ENCODE measurements at places on chromosomes 7 and 10.

DNA sequence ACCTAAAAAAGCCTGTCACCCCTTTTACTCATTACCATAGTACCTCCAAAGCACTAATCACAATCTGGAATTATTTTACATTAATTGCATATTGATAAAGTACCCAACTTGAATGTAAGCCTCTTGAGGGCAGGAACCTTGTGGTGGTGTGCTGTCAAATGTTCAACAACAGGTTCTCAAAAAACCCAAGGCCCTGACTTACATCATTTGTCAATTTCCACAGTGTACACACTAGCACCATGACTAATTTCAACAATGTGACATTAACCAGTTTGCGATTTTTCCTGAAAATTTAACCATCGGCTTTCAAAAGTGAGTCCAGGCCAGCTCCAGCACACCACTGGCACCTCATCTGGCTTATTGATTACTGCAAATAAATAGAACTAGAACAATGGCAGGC lies 87.5 kb downstream of the SVOPL start:
- DNase-seq, result no peak

GRCh38 chr7:12949060-12949931 lies 261.9 kb downstream of the ARL4A start:
- DNase-seq, result no peak

DNA sequence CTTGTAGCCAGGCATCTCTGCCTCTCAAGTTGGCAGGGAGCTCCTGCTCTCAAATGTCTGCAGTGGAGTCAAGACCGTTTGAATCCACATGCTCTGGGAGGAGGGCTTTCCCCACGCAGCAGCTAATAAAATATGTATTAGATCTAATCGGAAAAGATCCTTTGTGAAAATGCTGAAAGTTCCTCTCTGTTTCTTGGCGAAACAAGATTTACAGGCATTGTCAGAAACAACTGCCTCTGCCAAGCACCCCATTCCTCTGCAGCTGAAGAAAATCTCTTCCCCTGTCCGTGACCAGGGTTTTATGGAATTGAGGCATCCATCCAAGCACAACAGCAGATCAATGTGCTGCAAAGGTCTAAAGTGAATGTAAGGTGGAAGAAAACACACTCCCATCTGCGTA lies 165.8 kb downstream of the TCERG1L start:
- DNase-seq, result no peak

DNA sequence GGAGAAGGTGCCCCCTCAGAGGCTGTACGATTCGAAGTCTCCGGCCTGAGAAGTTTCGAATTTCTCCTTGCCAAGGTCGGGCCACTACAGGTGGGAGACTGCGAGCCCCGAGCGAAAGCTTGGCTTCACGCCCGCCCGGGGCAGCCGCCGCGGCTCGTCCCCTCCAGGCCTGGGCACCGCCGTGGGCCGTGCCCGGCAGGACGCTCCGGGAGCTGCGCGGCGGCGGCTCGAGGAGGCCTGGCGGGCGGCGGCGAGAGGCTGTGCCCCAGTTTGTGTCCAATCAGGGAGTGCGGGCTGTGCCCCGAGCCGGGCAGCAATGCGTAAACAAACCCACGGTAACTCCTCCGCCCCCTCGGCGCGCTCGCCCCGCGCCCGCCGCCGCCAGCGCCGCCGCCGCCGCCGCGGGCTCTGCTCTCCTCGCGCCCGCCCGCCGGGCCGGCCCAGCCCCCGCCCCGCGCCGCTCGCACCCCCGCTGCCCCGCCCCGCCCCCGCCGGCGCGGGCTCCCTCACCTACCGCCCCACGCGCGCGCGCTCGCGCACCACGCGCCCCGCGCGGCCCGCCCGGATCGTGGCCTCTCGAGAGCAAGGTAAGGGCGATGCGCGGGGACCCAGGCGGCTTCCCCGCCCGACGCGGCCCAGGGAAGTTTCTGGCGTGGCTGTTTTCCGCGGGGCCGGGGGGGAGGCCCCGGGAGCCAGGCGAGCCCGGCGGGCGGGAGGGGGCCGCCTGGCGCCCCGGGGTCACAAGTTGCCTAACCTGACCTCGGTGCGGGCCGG lies 57.8 kb upstream of the PCGF5 start:
- peak; percentile 17 for DNase-seq

DNA sequence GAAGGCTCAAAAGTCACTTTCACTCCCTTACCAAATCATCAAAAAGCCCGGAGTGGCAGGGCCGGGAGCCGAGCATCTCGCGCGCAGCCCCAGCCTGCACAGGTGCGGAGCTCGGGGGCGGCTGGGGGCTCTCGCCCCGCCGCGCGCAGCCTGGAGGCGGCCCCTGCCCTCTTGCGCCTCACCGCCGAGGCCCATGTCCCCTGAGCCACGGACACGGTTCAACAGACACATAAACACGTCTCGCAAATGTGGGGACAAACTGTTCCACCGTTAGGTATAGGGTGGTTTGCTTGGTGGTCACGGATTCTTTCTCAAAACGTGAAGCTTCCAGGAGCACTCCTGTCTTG lies 700 bp downstream of the GSAP start:
- no peak for DNase-seq

- DNase-seq, result no peak
Observed at GRCh38 chr10:14240253-14241189, 90.2 kb downstream of the FRMD4A start.

- DNase-seq, result no peak
Observed at GRCh38 chr10:50299948-50300669, 48.8 kb upstream of the ASAH2 start.

DNA sequence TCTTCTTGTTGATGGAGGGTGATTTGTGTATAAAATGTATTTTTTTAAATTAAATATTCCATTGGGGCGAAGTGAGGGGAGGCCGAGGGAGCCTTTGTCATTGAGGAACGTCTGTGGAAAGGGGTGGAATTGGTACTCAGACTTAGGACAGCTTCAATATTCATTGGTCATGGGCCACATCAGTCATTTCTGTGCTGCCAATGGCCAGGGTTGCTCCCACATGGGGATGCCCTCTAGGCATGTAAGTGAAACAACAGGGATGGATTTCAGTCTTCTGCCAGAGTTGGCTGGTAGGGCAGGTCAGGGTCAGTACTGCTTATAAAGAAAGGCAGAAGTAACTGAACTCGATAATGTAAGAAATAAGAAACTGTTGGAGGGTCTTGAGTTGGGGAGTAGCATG lies 47.2 kb downstream of the NEURL1 start:
- DNase-seq, result no peak

GRCh38 chr7:102080434-102081243 lies 206.0 kb upstream of the SH2B2 start:
- no peak for DNase-seq

DNA sequence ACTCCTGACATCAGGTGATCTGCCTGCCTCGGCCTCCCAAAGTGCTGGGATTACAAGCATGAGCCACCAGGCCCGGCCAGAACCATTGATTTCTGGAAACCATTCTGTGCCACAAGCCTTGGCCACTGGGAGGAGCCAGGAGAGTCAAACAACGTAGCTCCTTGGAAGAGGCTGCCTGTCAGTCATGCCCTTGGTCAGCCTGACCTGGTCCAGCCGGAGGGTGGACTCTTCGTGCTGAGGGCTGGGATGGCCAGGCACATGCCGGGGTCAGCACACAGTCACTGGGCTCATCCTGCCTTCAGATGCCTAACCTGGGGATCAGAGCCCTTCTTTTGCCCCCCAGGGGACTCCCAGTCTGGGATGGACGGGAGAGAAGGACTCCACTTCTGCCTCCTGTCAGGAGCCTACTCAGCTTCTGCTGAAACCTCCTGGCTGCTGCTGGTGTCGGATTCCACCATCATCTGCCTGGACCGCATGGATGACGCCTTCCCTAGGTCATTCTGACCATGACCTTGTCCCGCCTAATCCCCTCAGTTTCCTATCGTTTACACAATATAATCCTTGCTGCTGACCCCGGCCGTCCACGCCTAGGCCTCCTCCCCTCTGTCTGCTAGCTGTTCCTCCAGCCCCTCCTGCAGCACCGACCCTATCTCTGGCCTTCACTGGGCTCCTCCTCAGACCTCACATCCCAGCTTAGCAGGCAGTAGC lies 30.4 kb downstream of the TMEM270 start:
- DNase-seq, result no peak

DNA sequence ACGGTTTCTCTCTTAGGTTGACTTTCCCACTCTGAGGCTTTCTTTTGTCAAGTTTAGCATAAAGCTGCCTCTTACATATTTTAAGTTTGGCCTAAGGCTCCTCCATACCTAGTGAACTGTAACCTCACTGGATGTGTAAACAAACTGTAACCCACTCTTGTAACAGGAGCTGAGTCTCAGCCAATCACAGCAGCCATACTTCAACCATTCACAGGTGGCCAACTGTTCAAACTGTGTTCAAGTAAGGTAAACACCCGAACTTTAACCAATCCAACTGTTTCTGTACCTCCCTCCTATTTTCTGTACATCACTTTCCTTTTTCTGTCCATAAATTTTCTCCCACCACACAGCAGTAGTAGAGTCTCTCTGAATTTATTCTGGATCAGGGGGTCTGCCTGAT lies 7.7 kb upstream of the NRBF2 start:
- no peak for DNase-seq

DNA sequence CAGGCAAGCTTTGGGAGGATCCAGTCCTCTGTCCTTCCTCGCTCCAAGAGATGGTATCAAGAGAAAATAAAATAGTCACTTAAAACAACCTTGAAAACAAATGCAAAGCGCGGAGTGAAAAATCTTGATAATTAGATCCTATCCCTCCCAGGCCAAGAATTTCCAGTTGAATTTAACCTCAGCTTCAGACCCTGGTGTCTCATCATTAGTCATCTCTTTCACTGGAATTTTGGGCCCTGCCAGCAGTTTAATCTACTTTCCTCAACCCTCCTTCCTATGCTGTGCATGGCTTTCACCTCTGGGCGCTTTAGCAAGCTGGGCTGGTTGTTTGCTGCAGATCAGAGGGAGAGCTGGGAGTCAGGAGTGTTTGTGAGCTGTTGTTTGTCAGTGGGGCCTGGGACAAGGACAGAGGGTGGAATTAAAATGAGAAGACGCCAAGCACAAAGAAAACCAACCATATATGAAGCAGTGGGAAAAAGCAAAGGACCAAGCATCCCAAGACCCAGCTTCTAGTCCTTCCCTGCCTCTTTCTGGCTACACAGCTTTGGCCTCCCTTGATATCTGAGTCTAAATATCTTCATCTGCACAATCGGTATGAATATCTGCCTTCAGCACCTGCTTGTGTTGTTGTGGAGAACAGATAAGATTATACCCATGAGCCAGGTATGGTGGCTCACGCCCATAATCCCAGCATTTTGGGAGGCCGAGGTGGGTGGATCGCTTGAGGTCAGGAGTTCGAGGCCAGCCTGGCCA lies 13.5 kb downstream of the MYOF start:
- no peak for DNase-seq

DNA sequence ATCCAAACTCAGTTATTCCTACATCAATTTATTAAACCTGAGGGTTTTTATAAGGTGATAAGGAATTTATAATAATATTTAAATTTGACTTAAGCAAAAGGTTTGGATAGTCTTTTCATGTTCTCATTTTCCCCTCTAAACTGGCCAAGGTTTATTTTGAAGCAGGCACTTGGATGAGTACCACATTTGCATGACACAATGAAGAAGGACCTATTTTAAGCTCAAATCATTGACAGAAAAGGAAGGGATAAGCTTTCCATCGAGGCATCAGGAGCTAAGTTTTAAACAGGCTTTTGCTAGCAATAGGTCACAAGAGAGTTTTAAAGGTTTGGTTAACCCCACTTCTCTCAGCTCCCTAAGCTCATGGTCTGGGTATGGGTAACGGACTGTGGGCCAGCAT lies 28.7 kb upstream of the FAM13C start:
- DNase-seq, result no peak

DNA sequence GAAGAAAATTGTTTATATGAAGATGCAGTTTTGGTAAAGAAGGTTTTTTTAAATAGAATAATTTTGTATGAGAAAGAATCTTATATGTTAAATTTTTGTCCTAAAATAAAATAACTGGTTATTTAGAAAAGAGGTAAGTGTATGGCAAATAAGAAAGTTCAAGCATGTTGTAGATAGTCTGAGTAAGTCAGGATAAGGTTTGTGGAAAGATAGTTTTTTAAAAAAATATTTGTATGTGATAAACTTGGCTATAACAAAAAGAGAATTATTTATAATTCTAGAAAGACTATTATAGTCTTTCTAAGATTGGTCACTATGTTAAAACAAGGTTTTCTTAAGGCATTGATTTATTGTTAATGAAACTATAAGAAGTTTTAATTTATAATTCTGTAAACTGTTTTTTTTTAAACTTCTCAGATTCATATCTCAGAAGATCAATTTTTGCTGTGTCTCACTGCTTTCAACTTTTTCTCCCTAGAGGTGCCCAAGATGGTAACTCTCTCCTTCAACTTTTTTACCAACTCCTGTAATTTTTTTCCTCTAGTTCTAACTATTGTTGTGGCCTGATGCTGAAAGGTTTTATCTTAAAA lies 698.6 kb downstream of the CCSER2 start:
- DNase-seq, result no peak

DNA sequence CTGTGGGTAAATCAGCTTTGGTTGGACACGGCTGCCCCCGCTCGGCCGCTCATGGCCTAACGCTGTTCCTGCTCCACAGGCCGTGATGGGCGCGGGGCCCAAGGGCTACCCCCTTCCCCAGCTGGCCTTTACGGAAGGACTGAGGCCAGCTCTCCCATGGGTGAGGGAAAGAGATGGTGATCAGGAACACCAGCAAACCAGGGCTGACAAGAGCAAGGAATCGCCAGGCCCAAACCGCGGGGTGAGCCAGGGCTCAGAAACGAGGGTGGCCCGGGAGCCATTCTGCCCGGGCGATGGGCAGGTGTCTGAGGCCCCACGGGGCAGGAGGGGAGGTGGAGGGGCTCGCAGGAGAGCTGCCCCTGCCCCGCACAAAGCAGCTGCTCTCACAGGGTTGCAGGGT lies 26.6 kb downstream of the GPER1 start:
- DNase-seq, result no peak

DNA sequence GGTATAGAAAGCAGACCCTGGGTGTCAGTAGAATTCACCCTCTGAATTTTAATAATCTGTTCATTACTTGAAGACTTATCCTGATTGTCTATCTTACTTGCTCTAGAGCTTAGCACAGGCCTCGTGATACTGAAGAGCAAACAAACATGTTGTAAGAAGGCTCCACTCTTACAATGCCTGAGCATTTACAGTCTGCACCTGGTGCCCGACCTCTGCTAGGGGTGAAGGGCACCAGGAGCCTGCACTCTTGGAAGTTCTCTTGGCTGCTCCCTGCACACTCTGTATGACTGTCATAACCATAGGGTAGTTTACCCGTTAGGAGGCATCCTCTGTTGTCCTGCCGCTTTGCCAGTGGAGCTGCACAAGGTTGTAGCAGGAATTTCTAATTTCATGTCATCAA lies 91.3 kb upstream of the NPY start:
- DNase-seq, result no peak

DNA sequence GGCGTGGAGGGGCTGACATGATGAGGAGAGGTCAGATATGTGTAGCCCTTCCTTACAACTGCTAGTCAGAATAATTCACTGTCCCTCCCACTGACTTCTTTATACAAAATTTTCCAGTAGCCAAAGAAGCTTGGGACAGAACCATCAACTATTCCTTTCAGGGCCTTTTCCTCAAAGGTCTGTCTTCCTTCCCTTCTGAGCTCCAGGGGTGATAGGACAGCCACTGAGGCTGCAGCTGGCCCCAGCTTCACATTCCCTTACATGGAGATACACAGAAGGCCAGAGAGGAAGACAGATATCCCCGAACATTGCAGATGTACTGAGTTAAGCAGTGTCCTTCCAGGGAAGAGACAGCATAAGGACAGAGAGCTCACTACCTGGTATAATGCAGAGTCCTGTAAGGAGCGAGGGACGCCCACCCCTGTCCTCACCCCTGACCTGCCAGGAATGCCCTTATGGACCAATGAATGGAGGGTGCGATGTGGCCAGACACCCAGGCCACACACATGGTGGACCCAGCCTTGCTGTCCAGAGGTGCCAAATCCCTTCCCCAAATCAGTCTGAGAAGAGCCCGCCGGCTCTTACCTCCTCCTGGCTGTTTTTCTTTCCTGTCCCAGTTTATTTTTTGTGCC lies 754.7 kb downstream of the GRID1 start:
- DNase-seq, result no peak

All from NCI-H1092 (cell line).